ENCODE measurements at places on chromosomes 2 and 18. TPM values are rescaled to one million over a fixed set of nuclear protein-coding genes. Genes with fewer than 3 reads are reported as not detected.

Gene WDR54
- 26.9 TPM for total RNA-seq

Gene DPP10
- 0.26 TPM for total RNA-seq

Gene MC5R
- not detected for total RNA-seq

Gene PSMG2
- 41.9 TPM for total RNA-seq

Gene DSC3
- 193 TPM for total RNA-seq

Gene MRO
- total RNA-seq: not detected

Gene ANO7
- 0.13 TPM for total RNA-seq

Gene SLC9A2
- under 0.01 TPM for total RNA-seq

Gene LHCGR
- not detected for total RNA-seq

Gene INO80B
- total RNA-seq: 26.6 TPM

Gene FRZB
- total RNA-seq: 0.38 TPM

Gene SPOPL
- 34.8 TPM for total RNA-seq

Gene SPATS2L
- 56.3 TPM for total RNA-seq

Gene COL5A2
- 9.3 TPM for total RNA-seq

Gene PRSS56
- not detected for total RNA-seq

Gene PLB1
- 1.6 TPM for total RNA-seq

Gene G6PC2
- total RNA-seq: not detected

Gene SPDYA
- 1.4 TPM for total RNA-seq

Gene INPP5D
- total RNA-seq: 24.1 TPM

Gene TLK1
- 11.8 TPM for total RNA-seq

Gene GPR35
- total RNA-seq: 0.26 TPM

Gene ASPRV1
- 0.38 TPM for total RNA-seq

Gene CROCC2
- total RNA-seq: 0.26 TPM

Gene SH3RF3
- total RNA-seq: 0.51 TPM

Gene ABCA12
- 7.1 TPM for total RNA-seq

Gene IL1F10
- not detected for total RNA-seq

Gene SH2D6
- not detected for total RNA-seq

Gene SERPINB11
- 1.6 TPM for total RNA-seq

Gene ADD2
- not detected for total RNA-seq

All from bronchial epithelial cell (primary cell).